ENCODE measurements at places on chromosomes 1 and 21.

- DNase-seq = no peak
Measured at GRCh38 chr1:26287033-26287711, 7.3 kb downstream of the SH3BGRL3 start.

- no peak for DNase-seq
Measured at GRCh38 chr1:191615101-191615821, 543.0 kb upstream of the RGS18 start.

GRCh38 chr1:32247983-32248889, 1.2 kb downstream of the FAM167B start:
- no peak for DNase-seq

- DNase-seq = no peak
Measured at GRCh38 chr1:44592208-44593145, 81.8 kb downstream of the TMEM53 start.

GRCh38 chr1:61098333-61098732, 16.0 kb downstream of the NFIA start:
- DNase-seq = no peak

DNA sequence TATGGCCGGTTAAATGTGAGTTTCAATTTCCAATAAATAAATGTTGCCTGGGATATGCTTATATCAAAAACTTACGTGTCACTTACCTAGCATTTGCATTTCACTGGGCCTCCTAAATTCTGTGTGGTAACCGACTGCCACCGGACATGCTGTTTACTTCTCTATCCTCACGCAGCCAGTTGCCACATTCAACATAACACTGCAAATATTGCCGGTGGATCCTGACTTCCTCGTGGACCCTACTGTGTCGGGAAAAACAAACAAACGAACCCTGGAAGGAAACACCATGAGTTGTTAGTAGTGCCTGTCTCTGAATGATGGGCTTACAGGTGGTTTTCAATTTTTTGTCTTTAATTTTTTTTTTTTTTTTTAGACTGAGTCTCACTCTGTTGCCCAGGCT, 54.1 kb downstream of the RIPK4 start:
- no peak for DNase-seq

DNA sequence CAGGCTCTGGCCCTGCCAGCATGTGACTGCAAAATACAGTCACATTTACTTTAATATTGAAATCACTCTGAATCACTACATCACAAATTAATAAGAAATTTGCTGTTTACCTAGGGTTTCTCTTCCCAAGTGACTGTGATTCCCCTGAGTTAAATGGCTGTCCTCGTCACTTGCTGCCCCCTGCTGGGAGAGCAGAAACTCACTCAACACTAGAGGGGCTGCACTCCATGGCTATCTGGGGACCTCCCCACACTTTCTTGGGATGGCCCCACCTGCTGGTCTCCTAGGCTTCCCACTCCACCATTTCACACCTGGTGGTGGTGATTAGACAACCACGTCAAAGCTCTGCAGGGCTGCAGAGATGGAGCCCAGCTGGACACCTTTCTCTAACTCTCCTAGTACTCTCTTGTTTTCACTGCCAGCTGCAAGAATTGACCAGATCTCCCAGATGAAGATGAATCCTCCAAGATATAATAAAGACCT, 63.4 kb downstream of the CD2 start:
- no peak for DNase-seq

GRCh38 chr1:89310505-89310904, 37.8 kb upstream of the GBP5 start:
- no peak for DNase-seq

DNA sequence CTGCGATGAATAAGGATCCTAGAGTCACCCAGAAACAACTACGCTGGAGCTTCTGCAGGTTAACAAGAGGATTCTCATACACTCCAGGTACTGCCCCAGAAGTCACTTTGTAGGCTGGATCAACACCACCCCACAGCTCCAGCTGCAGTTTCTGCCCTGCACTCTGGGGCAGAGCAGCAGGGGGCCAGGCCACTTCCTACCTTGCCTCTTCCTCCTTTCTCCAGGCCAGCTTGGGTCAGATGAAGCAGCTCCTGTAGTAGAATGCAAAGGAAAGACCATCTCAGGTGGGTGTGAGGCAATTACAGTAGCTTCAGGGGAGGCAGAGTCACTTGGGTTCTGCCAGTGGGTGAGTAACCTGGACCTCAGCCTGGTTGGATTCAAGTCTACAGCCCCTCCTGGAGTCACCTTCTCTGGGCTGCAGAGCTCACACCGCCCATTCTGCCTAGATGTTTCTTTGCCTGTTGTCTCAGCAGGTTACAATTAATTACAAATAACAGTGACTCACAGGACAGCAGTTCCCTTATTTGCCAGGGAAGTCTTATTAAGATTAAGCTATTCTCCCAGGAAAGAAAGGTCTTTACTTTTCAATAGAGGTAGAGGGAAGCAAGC, 24.4 kb upstream of the BCAR3 start:
- no peak for DNase-seq

- no peak for DNase-seq
Measured at GRCh38 chr1:94697839-94698238, 122.3 kb upstream of the SLC44A3 start.

- no peak for DNase-seq
Measured at GRCh38 chr1:69985901-69986439, 219.4 kb downstream of the LRRC40 start.

GRCh38 chr1:36446271-36446670, 4.0 kb downstream of the OSCP1 start:
- no peak for DNase-seq

DNA sequence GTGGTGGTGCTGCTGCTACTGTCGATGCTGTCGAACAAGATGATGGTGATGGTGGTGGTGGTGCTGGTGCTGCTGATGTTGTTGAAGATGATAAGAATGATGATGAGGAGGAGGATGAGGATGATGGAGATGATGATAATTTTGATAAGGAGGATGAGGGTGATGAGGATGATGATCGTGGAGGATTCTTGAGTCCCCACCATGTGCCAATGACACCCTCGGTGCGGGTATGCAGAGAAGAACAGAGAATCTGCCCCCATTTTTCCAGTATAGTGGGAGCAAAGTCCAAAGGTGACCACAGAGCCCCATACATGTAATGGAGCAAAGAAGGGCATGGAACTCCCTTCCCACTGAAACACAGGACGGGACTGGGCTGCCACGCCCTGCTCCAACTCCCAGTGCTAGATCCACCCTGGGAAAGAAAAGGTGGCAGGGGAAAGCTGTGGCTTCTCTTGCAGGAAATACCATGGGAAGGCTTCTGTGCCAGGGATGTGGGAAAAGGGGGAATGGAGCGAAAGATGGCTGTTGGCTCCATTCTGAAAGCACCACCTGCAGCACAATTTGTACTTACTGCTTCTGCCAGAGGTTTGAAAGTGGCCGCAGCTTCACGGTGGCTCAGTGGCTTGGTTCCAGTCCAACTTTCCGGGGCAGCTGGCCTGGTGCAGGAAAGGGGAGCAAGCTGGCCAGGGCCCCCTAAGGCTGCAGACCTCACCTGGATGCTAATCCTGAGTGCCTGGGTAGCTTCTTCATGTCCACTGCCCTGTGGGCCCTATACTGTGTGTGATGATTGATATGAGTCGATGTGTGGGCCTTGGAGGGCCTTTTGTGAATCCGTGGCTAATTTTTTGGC, 387.2 kb upstream of the VAMP3 start:
- DNase-seq = no peak

- DNase-seq = no peak
Measured at GRCh38 chr1:182783068-182783467, 6.5 kb upstream of the NPL start.

GRCh38 chr1:54477153-54477561, 70.9 kb upstream of the ACOT11 start:
- DNase-seq = no peak

DNA sequence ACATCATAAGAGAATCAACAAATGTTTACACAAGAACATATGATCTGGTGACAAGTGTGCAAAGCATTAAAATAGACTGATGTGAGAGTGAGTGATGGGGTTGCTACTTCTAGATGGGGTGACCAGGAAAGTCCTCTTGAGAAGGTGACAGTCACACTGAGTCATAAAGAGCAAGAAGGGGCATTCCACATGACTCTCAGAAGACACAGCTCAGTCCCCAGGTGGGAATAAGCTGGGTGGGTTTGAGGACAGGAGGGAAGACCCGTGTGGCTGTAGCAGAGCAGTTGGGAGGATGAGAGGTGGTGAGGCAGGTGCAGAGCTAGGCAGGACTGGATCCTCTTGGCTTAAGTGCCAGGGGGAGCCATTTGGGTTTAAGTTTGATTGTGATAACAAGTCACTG, 53.1 kb downstream of the TNR start:
- DNase-seq = no peak

DNA sequence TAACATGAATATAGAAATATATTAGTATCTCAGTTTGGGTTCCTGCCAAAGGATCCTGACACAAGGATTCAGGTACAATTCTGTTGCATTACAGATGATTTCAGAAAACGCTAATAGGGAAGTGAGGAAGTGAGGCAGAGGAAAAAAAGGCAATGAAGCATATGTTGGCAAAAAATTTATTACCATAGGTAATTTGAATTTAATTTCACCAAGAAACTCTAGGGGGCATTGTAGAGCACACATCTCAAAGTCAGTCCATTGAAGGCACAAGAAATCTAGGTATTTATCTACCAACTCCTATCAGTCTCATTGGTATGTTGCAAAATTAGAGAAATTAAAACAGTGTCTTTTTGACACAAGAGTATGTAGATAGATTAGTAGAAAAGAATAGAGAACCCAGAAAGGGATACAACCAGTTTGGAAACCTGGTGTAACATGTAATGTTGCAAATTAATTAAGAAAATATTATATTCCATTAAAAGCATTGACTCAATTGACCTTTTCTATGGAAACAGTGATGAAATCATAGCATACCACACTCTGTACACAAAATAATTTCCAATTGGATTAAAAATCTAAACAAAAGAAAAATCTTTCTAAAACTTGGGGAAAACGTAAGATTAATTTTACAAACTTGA, 104.9 kb upstream of the SNX7 start:
- no peak for DNase-seq

DNA sequence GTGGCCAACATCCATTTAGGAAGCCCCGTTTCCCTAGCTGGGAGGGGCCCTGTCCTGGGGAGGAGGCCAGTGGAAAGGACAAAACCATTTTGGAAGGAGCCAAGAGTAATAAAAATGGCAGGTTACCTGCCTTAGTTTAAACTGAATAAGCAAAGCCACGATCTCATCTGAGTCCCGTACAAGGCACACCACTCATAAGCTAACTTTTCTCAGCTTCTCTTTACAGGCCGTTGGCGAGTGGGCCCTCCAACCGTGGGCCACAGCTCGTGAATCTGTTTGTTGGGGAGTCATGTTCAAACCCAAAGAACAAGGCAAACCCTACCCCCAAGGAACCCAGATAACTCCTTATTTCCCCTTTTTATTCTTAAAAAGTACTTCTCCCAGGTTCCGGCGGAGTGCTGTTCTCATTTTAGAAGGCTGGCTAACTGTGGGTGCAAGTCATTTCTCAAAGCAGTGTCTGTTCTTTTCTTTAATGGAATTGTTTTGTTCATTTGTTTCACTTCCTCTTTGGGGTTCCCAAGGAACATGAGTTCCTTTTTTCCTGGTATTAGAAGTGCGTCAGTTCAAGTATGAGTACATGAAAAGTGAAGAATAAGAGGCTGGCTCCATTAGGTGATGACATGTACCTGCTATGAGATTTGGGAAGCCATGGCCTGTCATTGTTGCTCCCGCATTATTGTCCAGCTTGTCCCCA, 89.0 kb downstream of the PSMG1 start:
- DNase-seq = no peak

- DNase-seq = no peak
Measured at GRCh38 chr1:11413986-11414391, 65.0 kb upstream of the DISP3 start.

- DNase-seq = no peak
Measured at GRCh38 chr1:151720974-151721787, at the start of gene RIIAD1. Gene RIIAD1 (plus strand): TSS chr1:151721522. CDS start chr1:151721537, 15 bp downstream.

GRCh38 chr1:8443558-8444194, 125.8 kb downstream of the SLC45A1 start:
- DNase-seq = no peak

DNA sequence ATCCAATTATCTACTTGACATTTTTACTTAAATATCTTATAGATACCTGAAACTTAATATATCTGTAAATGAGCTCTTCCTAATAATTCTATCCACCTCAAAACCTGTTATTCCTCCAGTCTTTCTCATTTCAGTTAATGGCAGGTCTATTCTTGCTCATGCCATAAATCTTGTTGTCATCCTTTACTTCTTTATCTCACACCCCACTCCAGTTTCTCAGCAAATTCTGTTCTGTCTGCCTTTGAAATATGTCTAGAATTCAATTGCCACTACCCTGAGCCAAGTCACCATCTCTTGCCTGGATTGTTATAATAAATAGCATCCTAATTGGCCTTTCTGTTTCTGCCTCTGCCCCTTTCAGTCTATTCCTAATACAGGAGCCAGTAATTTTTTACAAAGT, 105.8 kb downstream of the MAN1A2 start:
- no peak for DNase-seq

DNA sequence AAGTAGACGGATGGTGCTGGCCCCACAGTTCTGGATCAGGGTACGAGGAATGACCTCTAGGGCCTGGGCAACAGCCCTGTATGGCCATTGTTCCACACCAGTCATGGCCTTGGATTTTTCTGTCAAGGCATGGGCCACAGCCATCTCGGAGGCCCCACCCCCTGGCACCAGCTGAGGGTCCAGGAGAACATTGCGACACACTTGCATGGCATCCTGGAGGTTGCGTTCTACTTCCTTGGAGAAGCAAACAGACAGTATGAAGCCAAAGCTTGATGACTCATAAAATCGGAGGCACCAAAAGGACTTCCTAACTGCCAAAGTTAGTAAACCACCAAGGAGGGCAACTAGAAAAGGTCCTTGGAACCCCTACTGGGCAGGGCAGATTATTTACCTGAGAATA, 11.9 kb upstream of the VHLL start:
- no peak for DNase-seq

DNA sequence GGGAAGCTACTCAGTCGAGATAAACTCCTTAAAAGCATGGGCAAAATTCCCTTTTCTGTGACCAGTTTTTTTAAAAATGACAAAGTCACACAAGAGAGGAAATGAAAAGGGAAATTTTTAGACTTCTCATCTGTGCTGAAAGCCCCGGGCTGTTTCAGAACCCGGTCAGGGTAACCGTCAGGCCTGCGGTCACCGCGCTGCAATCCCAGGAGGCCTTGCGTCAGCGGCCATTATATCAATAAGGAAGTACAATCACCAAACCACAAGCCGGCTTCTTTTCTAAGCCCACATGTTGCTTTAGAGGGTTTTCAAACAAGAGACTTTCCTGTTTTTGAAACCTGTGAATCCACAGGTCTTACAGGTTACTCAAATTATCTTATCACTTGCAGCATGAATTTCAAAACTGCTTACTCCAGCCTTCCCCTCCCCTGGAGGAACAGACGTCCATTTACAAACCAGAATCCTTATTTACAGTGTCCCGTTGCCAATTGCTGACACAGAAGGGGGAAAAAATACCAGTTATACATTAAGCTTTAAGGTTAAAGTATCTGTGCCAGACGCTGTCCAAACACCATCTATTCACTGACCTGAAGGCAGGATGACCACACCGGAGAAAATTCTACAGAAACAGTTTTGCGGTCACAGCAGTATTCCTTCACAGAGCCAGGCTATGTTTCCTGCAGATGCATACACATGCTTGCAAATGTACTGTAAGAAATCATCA, 165.3 kb downstream of the TOMM20 start:
- no peak for DNase-seq

GRCh38 chr21:32276671-32277070, 2.2 kb downstream of the MIS18A start:
- DNase-seq = no peak

GRCh38 chr1:219126377-219126776, 47.3 kb upstream of the LYPLAL1 start:
- peak; percentile 61 for DNase-seq

GRCh38 chr1:38050397-38051078, 3.9 kb upstream of the POU3F1 start:
- no peak for DNase-seq

- DNase-seq = no peak
Measured at GRCh38 chr1:200150721-200151120, 123.2 kb downstream of the NR5A2 start.
